NB4 (cell line): ENCODE measurements at places on chromosomes 4 and X.

GRCh38 chr4:76623217-76624045, 188.4 kb downstream of the SHROOM3 start:
- DNase-seq, result no peak

GRCh38 chrX:8042304-8042703, 115.1 kb upstream of the PNPLA4 start:
- peak; percentile 7 for DNase-seq

DNA sequence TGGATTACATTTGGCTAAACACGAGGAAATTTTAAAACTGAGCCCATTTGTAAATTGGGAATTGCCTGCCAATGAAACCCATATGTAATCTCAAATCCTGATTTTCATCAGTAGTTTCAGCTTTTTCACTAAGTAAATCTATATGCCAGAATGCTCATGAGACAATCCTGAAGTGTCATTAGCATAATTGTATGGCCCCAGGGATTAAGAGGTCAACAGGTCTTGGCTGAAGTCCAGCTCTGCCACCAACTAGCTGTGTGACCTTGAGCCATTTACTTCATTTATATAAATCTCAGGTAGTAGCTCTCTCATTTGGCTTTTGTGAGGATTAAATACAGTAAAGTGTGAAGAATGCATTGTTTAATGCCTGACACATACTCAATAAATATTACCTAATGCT, 320.5 kb upstream of the EMCN start:
- no peak for DNase-seq

- peak; percentile 52 for DNase-seq
These were observed 56.0 kb downstream of the SPRY1 start for GRCh38 chr4:123452616-123453015.

GRCh38 chr4:171186700-171187099, 626.5 kb upstream of the GALNTL6 start:
- peak; percentile 16 for DNase-seq

GRCh38 chr4:105236202-105236915, 89.7 kb downstream of the TET2 start:
- DNase-seq, result no peak

DNA sequence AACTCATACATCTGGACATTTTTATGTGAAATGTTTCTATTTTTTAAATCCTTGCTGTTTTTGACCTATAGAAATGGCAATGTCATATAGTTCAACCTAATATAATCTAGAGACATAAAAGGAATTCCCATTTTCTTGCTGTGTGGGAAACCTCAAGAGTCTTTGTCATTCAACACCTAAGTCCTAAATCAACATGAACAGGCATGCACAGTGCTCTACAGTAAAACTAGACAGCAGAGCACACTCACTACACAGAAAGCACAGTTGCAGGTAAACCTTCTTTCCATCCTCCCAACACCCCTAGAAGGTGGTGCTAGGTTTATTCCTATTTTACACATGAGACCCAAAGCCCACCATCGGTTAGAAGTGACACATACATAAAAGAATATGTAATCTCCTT, 79.1 kb upstream of the C1QTNF7 start:
- no peak for DNase-seq

GRCh38 chr4:45701621-45702020, 422.2 kb downstream of the GABRG1 start:
- no peak for DNase-seq

- no peak for DNase-seq
These were observed 7.4 kb upstream of the MGST2 start for GRCh38 chr4:139658185-139658584.

GRCh38 chr4:102578819-102579218, 77.7 kb downstream of the NFKB1 start:
- peak; percentile 9 for DNase-seq

GRCh38 chr4:43133566-43133965, 241.1 kb downstream of the GRXCR1 start:
- no peak for DNase-seq

DNA sequence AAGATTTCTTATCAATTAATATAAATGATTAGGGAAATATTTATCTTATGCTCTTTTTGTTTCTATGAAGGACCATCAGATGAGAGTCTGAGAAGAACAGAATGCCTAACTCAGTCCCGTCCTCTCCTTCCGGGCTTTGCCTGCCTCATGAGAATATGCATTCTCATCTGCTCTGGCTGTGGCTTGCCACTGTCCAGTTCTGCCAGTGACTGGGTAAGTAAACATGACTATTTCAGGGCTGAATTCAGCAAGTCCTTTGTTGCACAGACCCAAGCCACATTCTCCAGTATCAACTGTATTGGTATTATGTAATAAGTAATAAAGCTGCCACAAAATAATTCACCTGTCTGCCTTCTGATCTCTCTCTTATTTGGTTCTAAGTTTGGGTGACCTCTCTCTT, 110.7 kb downstream of the WDFY3 start:
- no peak for DNase-seq

- no peak for DNase-seq
These were observed 83.8 kb downstream of the UNC5C start for GRCh38 chr4:95465010-95465409.

GRCh38 chrX:133749370-133749769, 236.0 kb downstream of the GPC3 start:
- DNase-seq, result no peak

- DNase-seq, result peak; percentile 8
These were observed 192.9 kb downstream of the ARHGAP10 start for GRCh38 chr4:147924604-147925412.

- peak; percentile 52 for DNase-seq
These were observed 115.2 kb upstream of the LNX1 start for GRCh38 chr4:53706422-53707032.

DNA sequence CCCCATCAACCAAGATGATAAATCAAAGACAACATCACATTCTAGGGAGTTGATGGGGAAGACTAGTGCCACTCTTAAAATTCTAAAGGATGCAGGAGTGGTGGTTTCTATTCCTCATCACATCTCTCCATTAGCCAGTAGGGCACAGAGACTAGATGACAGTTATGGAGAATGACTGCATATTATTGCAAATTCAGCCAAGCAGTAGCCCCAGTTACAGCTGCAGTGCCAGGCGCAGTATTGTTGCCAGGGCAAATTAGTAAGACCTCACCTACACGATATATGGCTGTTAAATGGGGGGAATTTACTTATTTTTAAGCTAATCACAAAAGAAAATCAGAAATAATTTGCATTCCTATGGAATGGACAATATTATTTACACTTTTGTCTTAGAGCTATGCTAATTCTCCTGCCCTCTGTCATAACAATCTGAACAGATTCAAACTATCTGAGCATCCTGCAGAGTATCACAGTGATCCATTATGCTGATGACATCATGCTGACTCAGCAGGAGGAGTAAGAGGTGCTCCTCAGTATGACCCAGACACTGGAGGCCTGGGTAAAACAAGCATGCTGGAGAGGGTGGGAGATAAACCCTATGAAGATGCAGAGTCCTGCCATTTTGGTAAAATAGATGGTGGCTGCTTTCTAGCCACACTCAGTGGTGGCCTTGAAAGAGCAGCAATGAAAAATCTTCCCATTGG, 24.7 kb downstream of the ETNPPL start:
- no peak for DNase-seq

GRCh38 chr4:121980643-121981042, 28.8 kb upstream of the TRPC3 start:
- DNase-seq, result no peak

- DNase-seq, result peak; percentile 56
These were observed 1.2 kb downstream of the SLC39A8 start for GRCh38 chr4:102343964-102344519.

DNA sequence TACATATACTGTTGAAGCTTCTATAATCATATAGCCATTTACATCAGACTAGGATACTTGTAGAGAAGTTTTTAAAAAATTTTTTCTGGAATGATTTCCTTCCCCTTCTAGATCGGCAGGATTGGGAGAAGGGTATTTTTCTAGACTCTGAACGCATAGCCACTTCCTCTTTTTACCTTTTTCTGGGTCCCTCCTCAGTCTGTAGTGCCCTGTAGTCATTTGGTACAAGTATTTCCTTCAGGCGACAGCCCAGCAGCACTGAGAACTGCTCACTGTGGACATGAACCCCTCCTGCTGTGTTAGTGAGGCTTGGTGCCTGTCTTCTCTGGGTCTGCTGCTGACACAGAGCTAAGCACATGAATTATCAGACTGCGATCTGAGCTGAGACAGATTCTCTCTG, 255.4 kb downstream of the ARHGAP10 start:
- DNase-seq, result no peak

GRCh38 chr4:88005946-88006345, 1.5 kb upstream of the PKD2 start:
- no peak for DNase-seq

- no peak for DNase-seq
These were observed 229.1 kb downstream of the ARHGAP10 start for GRCh38 chr4:147960971-147961370.

DNA sequence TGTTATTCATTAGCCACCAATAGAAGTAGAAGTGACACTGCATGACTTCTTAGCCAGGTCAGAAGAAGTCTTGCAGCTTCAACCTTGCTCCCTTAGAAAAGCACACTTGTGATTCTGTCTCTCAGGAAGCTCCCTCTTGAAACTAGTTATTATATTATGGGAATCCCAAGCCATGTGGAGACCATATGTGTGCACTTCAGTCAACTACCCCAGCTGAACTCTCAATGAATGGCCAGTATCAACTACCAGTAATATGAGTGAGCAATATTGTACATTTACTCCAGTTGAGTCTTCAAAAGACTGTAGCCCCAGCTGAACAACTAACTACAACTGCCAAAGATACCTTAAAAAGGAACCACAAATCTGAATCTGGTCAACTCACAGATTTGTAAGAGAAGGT, 77.1 kb upstream of the GABRA3 start:
- DNase-seq, result no peak

DNA sequence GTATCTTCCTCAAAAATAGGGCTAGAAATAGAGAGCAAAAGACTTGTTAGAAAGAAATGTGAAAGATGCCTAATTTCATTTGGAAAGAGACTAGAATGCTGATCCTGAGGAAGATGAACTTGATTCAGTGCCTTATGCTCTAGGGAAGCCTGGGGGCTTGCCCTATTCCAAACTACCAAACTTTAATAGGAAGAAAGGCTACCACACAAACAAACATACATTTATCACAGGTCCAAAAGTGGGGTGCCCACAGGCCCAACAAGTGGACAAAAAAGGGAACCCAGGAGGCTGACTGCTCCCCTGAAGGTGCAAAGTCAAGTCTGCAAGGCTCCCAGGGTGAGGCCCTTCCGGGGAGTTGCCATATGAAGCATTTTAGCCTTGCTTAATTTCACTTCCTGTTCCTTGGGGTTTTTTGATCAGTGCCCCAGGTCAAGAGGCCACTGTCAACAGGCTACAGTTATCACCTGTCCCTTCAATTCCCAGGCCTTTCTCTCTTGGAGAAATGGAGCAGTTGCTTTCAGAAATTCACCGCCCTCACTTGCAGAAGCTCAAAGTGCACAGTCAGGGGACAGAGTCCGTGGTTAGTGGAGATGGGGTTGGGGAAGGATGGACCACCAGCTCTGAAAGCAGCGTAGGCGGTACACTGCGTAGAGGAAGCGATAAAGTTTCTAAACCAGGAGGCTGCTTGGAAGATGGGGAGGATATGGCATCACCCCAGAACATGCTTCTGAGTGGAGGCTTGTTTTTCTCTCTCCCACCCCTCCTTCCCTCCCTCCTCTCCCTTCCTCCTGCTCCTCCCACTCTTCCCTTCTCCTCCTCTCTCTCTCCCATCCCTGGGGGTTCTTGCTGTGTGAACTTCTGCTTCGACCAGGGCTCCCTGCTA, 36.4 kb downstream of the TMEM154 start:
- DNase-seq, result peak; percentile 92

GRCh38 chr4:90718931-90719330, 591.7 kb downstream of the CCSER1 start:
- DNase-seq, result no peak

DNA sequence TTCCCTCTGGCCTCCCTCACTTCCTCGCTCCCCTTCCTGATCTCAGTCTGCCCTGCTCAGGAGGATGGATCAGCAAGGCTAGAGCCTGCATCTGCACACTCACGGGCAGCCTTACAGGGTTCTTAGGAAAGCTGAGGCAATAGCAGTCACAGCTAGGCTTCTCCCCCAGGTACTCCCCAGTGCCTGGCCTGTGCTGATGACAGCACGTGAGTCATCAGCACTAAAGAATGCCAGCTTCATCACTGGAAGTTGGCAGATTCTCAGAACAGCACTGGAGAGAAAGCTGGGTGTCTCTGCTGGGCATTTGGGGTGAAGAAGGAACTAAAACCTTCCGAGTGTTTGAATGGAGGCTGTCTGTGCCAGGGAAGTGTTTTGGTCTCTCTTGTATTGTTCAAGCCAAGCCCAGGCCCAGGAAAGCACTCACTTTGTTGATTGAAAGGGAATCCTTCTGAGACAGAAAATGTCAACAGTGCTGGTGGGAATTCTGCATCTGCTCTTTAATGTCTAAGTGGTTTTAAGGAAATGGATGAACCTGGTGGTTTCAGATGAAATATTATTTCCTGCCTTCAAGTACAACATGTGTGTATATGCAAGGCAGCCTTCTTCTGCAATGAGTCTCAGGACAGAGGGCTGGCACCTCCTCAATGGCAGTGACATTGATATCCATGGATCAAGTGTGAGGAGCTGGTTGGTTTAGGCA, 73.0 kb upstream of the SCOC start:
- DNase-seq, result peak; percentile 12

DNA sequence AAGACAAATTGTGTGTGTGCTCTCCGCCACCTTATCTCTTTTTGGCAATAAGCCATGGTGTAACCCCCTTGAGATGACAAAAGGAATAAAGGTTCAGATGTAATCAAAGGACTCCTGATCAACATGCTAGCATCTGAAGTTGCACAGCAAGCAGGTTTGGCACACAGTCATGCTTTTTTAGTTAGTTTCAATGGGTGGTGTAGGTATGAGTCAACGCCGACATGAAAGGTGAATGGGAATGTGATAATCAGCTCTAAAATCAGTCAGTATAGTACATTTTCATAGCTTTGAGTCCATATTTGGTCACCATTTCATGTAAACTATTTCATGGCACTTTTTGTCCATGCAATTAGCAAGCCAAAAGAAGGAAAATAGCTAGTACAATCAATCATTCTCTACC, 50.4 kb upstream of the ETNPPL start:
- DNase-seq, result no peak

DNA sequence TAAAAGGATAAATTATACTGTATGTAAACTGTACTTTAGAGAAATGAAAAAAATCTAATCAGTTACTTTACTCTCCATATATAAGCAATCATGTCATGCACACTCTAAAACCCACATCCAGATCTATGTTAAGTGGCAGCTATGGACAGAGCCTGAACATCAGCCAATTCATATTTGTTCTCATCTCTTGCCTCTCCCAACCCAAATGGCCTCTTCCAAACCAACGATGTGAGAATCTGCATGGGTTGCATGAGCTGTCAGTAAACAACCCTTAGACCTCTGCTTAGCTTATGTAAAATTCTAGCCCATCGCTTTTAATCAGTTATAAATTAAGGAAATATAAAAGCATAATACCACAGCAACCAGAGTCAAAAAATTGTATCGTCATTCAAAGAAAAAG, 288.7 kb upstream of the INTU start:
- no peak for DNase-seq

- DNase-seq, result no peak
These were observed 87.9 kb upstream of the PACRGL start for GRCh38 chr4:20612313-20612712.

GRCh38 chr4:176193938-176194337, 1.4 kb downstream of the SPATA4 start:
- no peak for DNase-seq
